ENCODE measurements at places on chromosomes 6 and 20. TPM values are rescaled to one million over a fixed set of nuclear protein-coding genes. Genes with fewer than 3 reads are reported as not detected.

DNA sequence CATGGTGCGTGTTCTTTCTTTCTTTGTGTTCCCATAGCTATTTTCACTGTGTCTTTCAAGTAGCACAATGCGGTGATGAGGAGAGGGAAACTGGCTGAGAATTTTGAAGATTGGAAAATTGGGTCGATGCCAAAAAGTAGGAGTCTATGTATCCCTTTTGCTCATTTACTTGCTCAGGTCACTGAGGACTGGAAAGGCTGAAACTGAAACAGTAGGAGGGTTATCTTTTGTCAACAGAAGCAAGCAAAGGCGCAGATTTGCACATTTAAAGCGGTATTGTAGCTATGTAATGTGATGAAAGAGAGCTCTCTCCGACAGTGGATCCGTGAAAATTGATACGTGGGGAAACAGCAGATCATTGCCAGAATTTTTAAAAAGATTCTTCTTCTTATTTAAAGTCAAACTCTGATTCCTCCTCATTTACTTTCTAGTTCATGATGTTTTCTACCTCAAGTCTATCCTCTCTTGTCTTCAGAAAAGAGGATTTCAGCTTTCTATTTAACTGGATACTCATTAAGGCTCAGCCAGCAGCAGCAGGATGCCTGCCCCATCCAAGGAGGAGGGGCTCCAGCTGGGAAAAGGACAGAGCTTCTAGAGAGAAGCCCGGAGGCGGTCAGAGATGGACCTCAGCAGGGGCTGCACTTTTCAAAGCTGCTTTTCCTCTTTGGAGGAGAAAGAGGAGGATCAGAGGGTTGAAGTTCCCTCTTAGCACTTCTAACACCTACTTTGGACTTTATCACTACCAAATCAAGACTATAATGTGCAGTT lies 15.9 kb upstream of the FYN start:
- no peaks in the 10 kb centered on the region for H3K4me1 ChIP-seq
- no peaks in the 10 kb centered on the region for H3K36me3 ChIP-seq
- no peaks in the 10 kb centered on the region for H3K27me3 ChIP-seq

GRCh38 chr6:67558985-67559384 lies 1076.1 kb upstream of the ADGRB3 start:
- H3K36me3 ChIP-seq = no peaks in the 10 kb centered on the region
- no peak for DNase-seq
- H3K4me3 ChIP-seq = no peak overlapping the region
- no peaks in the 10 kb centered on the region for H3K4me1 ChIP-seq
- H3K27me3 ChIP-seq = no peaks in the 10 kb centered on the region

L3MBTL3 gene
- total RNA-seq = 10.9 TPM

- H3K27me3 ChIP-seq = peaks cover 6% of the 10 kb centered on the region
- H3K4me3 ChIP-seq = no peak overlapping the region
- no peaks in the 10 kb centered on the region for H3K36me3 ChIP-seq
- no peak for DNase-seq
Measured at GRCh38 chr6:96742702-96743101, 94.6 kb downstream of the GPR63 start.

- no peaks in the 10 kb centered on the region for H3K4me1 ChIP-seq
- peaks cover 14% of the 10 kb centered on the region for H3K36me3 ChIP-seq
- no peak overlapping the region for H3K27ac ChIP-seq
- H3K27me3 ChIP-seq = no peaks in the 10 kb centered on the region
- no peak overlapping the region for H3K4me3 ChIP-seq
- DNase-seq = no peak
Measured at GRCh38 chr6:26432627-26433201, 7.6 kb upstream of the BTN3A3 start.

- no peak overlapping the region for H3K27ac ChIP-seq
- H3K4me1 ChIP-seq = peaks cover 8% of the 10 kb centered on the region
- no peak for DNase-seq
- peaks cover 4% of the 10 kb centered on the region for H3K36me3 ChIP-seq
Measured at GRCh38 chr20:62012631-62013030, 53.0 kb downstream of the TAF4 start.

GRCh38 chr20:4484379-4484997 lies 237.2 kb upstream of the PRND start:
- H3K27me3 ChIP-seq = peaks cover 22% of the 10 kb centered on the region
- H3K4me3 ChIP-seq = no peak overlapping the region
- no peaks in the 10 kb centered on the region for H3K36me3 ChIP-seq
- no peak overlapping the region for H3K27ac ChIP-seq
- H3K4me1 ChIP-seq = no peaks in the 10 kb centered on the region
- DNase-seq = no peak

Measured in activated T-cell treated with anti-CD3 and anti-CD28 coated beads, Interleukin-2, amount 50 U/mL, for 72 hours (primary cell).